T-helper 17 cell (primary cell): ENCODE measurements at places on chromosomes 11 and 22.

DNA sequence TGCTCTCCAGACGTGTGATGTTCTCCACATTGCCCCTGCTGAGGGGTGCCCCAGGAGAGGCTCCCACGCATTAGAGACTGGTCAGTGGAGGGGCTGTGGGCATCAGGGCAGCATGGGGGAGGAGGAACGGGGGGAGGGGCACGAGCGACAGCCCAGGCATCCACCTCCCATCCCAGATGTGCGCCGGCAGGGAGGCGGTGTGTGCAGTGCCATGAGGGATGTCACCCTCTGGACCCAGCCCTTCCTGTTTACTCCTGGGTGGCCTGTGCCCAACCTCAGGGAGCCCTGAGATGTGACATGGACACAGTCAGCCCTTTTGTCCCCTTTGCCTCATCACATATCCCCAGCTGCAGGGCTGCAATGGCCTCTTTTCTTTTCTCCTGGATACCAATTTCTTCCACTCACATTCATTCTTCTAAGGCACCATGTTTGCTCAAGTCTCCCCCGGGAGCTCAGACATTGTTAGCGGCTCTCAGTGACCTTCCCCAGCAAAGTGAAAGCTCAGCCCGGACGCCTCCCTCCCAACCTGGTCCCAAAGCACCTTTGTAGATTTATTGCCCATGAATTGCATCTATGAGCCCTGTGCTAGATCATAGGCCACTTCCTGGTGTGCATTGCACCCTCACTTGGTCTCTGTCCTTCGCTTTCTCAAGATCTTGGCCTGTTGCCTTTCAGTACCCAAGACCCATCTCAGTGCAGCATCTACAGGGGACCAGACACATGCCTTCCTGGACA lies 150.6 kb downstream of the CEP164 start:
- DNase-seq = no peak

GRCh38 chr11:33520112-33520511 lies 180.5 kb downstream of the C11orf91 start:
- no peak for DNase-seq

GRCh38 chr11:688681-689080 lies 6.3 kb downstream of the DEAF1 start:
- DNase-seq = no peak

DNA sequence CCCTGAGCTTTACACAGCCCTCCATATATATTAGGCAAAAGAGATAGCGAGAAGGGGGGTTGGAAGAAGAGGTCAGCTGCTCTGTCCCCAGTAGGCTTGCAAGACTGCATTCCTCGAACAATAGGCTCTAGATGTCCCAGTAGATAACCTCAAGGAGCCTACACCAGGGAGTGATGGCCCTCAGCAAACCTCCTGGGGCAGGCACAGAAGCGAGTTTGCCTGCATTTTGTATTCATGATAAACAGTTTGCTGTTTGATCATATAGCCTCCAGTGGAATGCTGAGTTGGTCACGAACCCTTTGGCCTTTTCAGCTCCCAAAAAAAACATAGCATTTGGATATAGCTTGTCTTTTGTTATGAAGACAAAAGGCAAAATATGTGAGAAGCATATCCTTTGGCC lies 95.1 kb upstream of the GRAMD1B start:
- no peak for DNase-seq

DNA sequence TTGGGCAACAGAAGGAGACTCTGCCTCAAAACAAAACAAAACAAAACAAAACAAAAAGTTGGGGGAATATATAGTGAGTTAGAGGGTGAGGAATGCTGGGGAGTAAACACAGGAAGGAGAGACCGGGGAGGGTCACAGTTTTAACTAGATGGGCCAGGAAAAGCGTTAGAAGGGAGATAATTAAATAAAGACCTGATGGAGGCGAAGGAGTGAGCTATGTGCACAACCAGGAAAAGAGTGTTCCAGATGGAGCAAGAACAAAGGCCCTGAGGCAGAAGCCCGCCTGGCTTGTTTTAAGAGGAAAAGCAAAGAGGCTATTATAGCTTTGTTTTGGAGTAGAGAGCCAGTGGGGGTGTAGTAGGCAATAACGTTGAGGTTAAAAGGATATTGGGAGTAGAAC lies 4.8 kb upstream of the PLA2G6 start:
- DNase-seq = no peak

GRCh38 chr11:62501432-62501891 lies 45.1 kb downstream of the AHNAK start:
- DNase-seq = no peak

DNA sequence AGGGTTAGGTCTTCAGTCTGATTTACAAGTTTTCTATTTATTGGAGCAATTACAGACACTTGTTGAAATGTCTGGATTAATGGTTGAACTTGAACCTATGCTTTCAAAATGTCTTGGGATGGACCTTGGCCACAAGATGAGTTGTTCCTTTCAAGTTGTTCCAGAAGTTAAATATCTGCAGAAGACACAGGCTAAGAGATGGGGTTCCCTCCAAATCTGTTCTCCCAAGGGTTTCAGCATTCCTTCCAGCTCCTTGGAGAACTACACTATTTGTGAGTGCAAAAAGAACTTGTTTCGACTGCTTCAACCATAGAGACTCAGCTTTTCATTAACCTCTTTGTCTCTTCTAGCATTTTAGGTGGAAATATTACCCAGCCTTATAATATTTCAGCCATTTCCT lies 189.0 kb upstream of the BLID start:
- DNase-seq = no peak

DNA sequence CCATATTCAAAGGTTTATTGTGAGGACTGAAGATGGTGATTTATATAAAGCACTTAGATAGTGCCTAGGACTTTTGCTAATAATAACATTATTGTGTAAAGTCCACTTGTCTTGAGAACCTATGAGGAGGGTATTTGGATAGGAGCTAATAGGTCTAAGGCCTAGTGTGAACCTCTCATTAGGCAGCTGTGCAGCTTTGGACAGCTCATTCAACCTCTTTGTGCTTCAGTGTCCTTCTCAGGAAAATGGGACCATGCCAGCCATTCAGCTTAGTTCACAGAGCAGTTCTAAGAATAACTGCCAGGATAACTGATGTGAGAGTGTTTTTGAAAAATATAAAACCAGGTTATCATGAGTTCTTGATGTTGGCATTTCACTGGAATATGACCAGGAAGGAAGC lies 56.2 kb downstream of the NAV2 start:
- no peak for DNase-seq

DNA sequence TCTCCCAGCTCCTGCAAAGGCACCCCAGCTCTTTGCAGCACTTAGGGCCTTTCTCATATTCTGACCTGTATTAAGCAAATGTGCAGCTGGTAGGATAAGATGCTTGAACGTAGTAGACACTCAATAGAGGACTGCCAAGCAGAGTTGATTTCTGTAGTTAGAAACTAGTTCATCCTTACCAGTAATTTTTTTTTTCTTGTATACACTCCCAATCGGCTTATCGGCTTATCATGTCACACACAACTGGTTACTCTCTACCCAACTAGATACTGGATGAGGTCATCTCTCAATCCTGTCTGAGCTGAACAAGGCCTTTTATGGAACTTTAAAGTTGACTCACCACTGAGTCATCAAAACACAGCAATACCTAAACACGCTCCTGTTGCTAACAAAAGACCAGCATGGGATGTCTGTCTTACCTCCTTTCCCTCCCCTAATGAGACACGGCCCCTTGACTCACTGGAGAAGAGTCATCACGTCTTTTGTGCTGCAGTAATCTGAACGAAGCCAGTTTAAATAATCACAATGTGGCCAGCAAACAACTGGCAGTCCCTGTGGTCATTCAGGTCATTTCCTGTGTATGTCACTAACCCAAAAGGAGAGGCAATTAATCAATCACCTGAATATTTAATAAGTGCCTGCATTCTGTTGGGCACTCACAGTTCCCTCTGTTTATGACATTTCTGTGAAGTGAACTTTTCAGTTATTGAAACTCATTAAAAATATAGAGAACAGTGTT lies 7.5 kb upstream of the WEE1 start:
- peak; percentile 20 for DNase-seq

GRCh38 chr11:117705866-117706265 lies 91.2 kb downstream of the DSCAML1 start:
- DNase-seq = no peak

DNA sequence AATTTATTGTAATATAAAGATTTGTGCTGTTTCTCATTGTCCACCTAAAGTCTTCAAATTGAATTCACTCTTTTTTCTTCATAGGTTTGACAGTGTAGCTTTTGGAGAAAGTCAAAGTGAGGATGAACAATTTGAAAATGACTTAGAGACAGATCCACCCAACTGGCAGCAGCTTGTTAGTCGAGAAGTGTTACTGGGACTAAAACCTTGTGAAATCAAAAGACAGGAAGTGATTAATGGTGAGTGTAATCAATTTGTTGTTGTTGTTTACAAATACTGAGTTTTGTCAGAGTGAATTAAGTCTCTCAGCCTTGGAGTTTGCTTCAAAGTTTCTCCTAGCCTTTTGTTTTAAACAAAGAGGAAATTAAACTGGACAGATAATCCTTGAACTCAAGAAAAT lies 53.6 kb upstream of the GRIK4 start:
- DNase-seq = no peak
